ENCODE measurements at places on chromosomes 5 and 9.

DNA sequence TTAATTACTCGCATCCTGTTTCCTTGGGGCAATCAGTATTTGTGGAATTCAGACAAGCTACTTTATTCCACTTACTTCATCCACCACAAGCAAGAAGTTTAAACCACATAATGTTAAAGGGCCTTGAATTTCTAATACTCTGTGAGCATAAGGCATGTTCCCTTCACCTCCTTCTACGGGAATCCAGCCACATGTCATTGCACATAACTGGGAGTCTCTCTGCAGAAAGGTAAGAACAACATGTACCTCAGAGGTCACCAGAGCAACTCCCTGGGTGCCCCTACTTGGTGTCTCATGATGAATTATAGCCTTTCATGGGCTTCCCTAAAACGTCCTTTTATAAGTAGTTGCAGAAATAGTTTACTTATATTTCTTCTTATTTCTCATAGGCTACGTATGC lies 553.2 kb downstream of the DTWD2 start:
- no peak for DNase-seq

GRCh38 chr9:76654051-76654461 lies 110.2 kb upstream of the PCA3 start:
- no peak for DNase-seq

- no peak for DNase-seq
Observed at GRCh38 chr5:17154211-17154996, 63.0 kb upstream of the BASP1 start.

GRCh38 chr5:149206524-149207141 lies 65.0 kb upstream of the AFAP1L1 start:
- DNase-seq = no peak

GRCh38 chr5:129943936-129944335 lies 39.7 kb downstream of the CHSY3 start:
- DNase-seq = no peak

- DNase-seq = peak; percentile 14
Observed at GRCh38 chr9:28779243-28779642, 1206.0 kb upstream of the C9orf72 start.

DNA sequence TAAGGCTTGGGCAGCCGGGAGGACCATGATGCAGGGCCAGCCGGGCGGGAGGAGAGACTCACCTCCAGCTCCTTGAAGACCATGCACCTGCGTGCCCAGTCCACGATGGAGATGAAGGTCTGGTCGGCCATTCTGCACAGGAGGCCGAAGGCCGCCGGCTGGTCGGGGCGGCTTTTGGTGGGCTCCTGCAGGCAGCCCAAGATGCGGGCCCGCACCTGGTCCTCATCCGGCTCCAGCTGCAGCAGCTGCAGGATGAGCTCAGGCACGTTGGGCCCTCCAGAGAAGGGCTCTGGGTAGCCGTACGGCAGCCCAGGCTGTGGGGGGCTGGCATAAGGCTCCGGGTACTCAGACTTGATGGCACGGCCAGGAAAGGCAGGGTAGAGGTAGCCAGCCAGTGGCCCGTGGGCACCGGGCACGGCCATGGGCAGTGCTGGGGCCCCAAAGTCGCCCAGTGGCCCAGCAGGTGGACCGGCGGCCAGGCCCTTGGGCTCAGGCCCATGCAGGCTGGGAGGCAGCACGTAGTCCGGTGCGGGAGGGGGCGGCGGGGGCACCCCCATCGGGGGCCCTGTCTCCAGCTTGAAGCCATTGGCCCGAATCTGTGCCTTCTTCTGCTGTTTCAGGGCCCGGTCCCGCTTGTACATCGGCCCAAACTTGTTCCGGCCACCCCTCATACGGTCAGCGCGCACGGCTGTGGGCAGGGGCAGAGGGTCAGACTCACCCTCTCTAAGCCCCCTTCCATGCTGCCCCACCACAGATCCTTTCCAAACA lies 7.0 kb downstream of the NR5A1 start:
- no peak for DNase-seq

GRCh38 chr5:6338135-6338534 lies 40.2 kb downstream of the MED10 start:
- no peak for DNase-seq

GRCh38 chr5:157214861-157215513 lies 34.3 kb downstream of the ITK start:
- DNase-seq = no peak

GRCh38 chr5:122183098-122183787 lies 53.9 kb downstream of the ZNF474 start:
- DNase-seq = no peak

- no peak for DNase-seq
Observed at GRCh38 chr5:149941795-149942194, 2.8 kb downstream of the PDE6A start.

DNA sequence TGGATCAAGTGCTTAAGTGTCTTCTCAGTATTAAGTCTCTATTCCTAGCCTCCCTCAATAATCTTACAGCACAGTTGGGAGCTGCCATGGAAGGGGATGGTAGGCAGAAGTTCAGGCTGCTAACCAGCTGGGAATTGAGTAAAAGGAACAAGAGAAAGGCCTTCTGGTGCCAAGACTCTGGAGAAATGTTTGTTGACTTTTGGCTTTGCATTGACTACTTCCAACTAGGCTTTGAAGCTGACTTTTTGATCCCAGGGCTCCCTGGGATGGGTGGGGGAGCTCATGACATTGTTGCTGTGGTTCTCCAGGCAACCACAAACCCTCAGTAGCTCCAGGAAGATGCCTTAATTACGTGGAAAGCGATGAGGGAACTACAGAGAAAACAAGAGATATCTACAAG lies 85.2 kb upstream of the HTR4 start:
- no peak for DNase-seq

GRCh38 chr5:142079306-142079721 lies 29.3 kb upstream of the NDFIP1 start:
- no peak for DNase-seq

GRCh38 chr9:7984203-7984602 lies 184.6 kb upstream of the DMAC1 start:
- DNase-seq = no peak

GRCh38 chr5:93990504-93991070 lies 249.2 kb upstream of the POU5F2 start:
- DNase-seq = no peak

DNA sequence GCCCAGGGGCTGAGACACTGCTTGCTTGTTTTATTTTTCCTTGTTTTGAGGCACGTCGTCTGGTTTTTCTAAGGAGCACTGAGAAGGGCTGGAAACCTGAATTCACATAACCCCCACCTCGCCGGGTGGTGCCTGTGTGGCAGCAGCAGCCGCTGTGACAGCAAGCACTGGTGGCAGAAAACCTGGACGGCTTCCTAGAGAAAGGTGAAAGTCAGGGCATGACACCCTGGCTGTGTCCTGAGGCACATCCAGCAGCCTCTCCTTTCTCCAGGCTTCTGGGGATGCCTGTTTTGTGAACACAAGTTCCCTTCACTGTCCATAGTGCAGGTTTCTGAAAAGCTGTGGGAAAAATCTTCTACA lies 29.2 kb downstream of the MRPL36 start:
- DNase-seq = no peak

- DNase-seq = no peak
Observed at GRCh38 chr5:213803-214395, 4.1 kb downstream of the CCDC127 start.

- DNase-seq = peak; percentile 56
Observed at GRCh38 chr5:150779397-150780186, 1.0 kb downstream of the SMIM3 start.

DNA sequence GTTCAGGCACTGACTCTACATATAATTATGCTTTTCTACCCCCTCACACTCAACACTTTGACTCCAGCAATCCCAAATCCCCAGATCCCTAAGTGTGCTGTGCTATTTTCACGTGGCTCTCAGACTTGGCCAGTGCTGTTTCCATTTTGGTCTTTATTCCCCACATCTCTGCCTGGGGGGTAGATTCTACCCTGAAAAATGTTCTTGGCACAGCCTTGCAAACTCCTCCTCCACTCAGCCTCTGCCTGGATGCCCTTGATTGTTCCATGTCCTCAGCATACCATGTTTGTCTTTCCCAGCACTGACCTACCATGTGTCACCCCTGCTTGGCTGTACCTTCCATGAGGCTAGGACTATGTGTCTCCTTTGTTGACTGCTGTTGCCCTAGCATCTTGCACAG lies 43.0 kb downstream of the FXN start:
- peak; percentile 12 for DNase-seq

GRCh38 chr9:136875155-136875554 lies 9.0 kb upstream of the EDF1 start:
- DNase-seq = no peak

All from muscle of back (tissue), 13 donors.